ENCODE measurements at places on chromosomes 12 and 14.

DNA sequence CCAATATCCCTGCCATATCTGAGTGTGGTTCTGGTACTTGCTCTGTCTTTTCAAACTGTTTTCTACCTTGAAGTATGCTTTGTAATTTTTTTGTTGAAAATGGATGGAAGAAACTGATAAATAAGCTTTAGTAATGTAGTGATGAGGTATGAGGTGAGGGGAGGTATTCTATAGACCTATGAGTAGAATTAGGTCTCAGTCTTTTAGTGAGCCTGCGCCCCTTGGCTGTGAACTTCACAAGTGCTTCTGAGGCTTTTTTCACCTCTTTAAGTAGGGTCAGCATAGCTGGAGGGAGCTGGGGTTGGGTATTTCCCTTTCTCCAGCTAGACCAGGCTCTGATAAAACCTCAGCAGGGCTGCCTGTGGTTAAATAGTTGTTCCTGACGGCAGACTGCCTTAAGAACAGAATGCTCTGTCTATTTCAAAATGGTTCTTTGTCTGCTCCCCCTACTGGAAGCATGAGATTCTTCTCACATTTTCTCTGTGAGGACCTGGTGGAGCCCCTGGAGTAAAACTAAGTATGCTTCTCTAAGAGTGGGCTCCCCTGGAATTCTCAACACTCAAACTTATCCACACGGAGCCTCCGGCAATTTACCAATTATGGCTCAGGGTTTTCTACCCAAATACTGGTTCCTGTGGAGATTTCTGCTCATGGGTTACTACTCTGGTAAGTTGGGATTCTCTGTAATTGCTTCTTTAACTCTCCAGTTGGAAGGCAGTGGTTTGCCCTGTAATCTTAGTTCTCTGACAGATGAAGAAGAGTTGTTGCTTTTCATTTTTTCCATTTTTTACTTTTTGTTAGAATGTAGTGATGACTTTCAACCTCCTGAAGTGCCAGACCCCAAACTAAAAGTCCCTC is 13.1 kb downstream of the KRT5 start:
- no peak overlapping the region for H3K27ac ChIP-seq
- H3K36me3 ChIP-seq: peaks cover 1% of the 10 kb centered on the region
- no peaks in the 10 kb centered on the region for H3K4me1 ChIP-seq
- H3K27me3 ChIP-seq: peaks cover 40% of the 10 kb centered on the region

GRCh38 chr12:92324849-92325500 is 179.3 kb upstream of the BTG1 start:
- H3K27me3 ChIP-seq: no peaks in the 10 kb centered on the region
- peaks cover 8% of the 10 kb centered on the region for H3K4me1 ChIP-seq

GRCh38 chr12:57237596-57237931 is 8.1 kb downstream of the SHMT2 start:
- peaks cover 25% of the 10 kb centered on the region for H3K36me3 ChIP-seq
- peak overlapping the region; percentile 64 for H3K4me3 ChIP-seq
- H3K4me1 ChIP-seq: peaks cover 49% of the 10 kb centered on the region

DNA sequence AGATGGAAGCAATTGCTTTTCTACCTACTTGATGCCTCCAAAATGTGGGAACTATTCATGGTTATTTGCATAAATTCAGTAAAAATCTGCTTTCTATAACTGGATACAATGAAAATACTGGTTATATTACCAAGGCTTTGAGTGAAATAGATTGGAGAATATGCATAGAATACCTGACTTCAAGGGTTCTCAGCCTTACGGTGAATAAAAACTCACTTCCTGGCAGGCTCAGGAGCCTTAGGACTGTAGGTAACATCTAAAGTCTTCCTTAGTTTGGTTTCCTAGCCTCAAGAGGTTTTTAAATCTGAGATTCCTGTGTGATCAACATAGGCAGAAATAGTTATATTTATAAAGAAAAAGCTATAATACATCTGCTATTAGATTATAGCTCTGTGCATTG is 158.6 kb downstream of the SLC41A2 start:
- no peak for DNase-seq
- H3K36me3 ChIP-seq: no peaks in the 10 kb centered on the region
- H3K27me3 ChIP-seq: peaks cover 27% of the 10 kb centered on the region

- H3K27ac ChIP-seq: no peak overlapping the region
- no peaks in the 10 kb centered on the region for H3K36me3 ChIP-seq
- peaks cover 2% of the 10 kb centered on the region for H3K27me3 ChIP-seq
Measured at GRCh38 chr14:37843954-37844607, 248.7 kb downstream of the TTC6 start.
